Activated CD4-positive, alpha-beta T cell treated with anti-CD3 and anti-CD28 coated beads for 4 hours (primary cell): ENCODE measurements at places on chromosomes 1 and 21.

- no peak for DNase-seq
Measured at GRCh38 chr1:94772230-94772641, 47.9 kb upstream of the SLC44A3 start.

DNA sequence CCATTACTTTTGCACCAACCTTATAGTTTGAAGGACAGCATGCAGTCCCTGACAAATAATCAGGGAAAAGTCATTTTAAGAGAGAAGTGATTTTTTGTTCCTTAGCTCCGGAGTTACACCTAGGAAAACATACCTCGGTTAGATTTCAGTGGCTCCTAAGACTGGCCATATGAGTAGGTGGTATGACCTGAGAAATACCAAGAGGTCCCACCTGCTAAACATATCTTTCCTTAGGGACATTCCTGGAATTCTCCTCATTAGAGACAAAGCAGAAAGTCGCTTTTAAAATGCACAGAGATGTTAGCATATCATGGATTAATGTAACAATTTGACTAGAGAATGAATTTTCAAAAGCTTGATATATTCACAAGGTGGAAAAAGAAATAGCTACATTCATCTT is 84.2 kb upstream of the RNPC3 start:
- DNase-seq: no peak

GRCh38 chr1:231419147-231419546 is 2.9 kb downstream of the EGLN1 start:
- DNase-seq: no peak

DNA sequence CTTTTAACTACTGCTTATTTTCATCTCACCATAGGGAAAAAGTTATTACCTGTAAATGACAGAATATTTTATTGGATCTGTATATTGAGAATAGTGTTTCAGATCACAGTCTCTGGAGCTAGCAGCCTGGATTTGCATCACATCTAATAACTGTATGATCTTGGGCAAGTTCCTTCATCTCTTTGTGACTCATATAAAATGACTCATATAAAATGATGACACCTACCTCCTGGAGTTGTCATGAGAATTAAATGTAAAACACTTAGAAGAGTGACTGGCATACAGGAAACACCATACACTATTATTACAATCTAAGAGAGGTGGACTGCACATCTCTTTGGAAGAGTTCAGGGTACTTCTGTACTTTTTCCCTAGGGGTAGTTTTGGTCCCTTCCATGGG is 421.3 kb downstream of the NEGR1 start:
- no peak for DNase-seq

DNA sequence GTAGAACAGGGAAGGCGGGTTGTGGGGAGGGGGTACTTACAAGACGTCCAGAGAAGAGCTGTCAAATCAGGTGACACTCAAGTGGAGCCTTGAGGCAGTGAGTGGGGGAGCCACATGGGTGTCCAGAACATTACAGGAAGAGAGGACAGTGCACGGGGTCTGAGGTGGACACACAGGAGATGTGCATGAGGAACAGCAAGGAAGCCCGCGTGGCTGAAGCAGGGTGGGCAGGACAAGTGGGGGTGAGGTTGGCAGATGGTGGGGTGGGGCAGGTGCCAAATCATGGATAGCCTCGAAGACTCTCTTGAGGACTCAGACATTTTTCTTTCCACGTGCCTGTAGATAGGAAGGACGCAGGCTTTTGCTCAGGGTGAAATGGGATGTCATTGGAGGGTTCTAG is 921 bp downstream of the SMPDL3B start:
- DNase-seq: no peak

- DNase-seq: peak; percentile 28
Measured at GRCh38 chr1:203754455-203754864, 10.5 kb upstream of the LAX1 start.

DNA sequence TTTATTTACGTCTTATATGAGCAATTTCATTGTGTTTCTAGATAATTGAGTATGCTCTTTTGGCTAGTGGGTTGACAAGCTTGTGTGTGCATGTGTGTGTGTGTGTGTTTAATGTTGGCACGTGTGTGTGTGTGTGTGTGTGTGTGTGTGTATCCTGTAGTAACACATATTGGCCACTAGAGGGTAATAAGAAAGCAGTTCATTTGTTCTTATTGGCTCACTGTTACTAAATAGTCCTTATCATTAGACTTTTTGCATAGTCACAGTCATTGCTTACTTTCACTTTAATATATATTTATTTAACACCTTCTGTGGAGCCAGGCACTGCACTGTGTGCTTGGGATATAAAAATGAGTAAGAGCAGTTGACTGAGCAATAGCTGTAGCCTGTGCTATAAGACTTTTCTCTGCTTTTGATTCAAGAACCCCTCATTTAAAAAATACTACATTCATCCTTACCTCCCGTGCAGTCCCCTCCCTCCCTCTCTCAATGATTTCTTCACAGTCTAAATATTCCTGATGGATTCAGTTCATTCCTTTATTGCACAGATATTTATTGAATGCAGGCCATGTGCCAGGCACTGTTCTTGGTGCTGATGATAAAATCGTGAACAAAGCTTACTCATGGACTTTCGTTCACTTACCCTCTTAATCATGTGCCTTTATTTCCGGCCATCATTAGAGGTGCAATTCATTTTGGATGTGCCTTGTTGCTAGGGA is 96.7 kb downstream of the DYRK1A start:
- DNase-seq: peak; percentile 12

DNA sequence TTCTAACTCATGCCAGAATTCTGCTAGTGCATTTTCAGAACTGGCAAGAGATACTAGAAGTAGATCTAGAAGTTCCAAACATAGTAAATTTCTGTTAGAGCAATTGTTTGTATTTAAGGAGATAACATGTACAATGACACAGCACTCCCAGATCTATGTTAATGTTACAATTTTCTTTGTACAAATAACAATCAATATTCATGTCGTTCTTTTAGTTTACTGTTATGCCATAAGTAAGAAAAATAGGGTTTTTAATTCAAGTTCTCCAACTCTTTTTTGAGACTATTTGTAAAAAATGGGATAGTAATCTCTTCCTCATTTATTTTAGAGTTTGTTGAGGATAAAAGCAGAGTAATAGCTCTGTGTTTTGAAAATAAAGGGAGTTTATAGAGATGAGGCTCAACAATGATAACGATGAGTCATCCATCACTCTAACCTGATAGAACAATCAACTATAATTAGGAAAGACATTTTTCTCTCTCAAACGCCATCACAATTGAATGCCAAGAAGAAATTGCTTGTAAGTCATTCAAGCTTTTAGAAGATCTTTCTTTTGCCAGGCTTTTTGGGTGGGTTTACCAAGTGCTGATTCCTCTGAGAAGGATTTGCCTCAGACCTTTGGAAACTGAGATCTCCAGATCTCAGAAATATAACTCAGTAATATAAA is 638 bp downstream of the CD84 start:
- DNase-seq: no peak

GRCh38 chr1:45329445-45329844 is 2.8 kb downstream of the HPDL start:
- no peak for DNase-seq

DNA sequence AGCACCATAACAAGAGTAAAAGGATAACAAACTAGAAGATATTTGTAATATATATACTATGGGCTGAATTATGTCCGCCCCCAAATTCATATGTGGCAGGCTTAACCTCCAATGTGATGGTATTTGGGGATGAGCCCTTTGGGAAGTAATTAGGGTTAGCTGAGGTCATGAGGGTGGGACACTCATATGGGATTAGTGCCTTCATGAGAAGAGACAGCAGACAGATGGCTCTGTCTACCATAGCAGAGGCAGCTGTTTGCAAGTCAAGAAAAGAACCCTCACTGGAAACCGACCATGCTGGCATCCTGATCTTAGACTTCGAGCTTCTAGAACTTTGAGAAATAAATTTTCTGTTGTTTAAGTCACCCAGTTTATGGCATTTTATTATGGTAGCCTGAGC is 303.6 kb downstream of the LMO4 start:
- DNase-seq: no peak

GRCh38 chr1:79004916-79005315 is 1.6 kb downstream of the ADGRL4 start:
- no peak for DNase-seq

GRCh38 chr21:28904961-28905435 is 87.7 kb downstream of the LTN1 start:
- no peak for DNase-seq

DNA sequence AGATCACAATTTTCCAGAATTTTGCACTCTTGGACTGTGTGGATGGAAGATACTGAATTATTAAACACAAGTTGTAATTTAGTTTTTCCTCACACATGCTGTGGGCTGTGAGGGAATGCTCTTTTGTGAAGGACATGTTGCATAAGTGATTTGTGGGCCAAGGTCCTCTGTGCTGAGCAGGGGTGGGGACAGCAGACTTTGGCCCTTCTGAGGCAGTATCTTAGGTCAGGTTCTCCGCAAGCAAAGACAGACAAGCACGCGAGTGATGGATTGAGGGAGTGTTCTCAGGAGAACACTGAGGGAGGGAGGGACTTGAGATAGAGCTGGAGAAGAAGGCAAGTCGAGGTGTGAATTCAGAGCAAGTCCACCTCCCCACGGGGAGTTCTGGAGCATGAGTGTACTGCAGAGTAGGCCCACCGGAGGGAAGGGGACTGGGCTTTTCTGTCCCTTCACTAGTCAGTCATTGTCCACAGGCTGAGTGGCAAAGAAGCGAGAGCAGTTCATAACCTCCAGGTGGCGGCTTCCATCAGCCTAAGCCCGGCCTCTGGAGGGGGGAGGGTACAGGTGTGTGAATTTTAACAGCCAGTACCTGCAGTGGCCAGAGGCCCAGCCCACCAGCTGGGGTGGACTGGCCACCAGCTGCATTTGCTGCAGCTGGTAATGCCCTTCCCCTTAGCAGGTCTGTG is 19.1 kb upstream of the CD101 start:
- no peak for DNase-seq

GRCh38 chr1:201145132-201145531 is 9.1 kb downstream of the TMEM9 start:
- DNase-seq: no peak

DNA sequence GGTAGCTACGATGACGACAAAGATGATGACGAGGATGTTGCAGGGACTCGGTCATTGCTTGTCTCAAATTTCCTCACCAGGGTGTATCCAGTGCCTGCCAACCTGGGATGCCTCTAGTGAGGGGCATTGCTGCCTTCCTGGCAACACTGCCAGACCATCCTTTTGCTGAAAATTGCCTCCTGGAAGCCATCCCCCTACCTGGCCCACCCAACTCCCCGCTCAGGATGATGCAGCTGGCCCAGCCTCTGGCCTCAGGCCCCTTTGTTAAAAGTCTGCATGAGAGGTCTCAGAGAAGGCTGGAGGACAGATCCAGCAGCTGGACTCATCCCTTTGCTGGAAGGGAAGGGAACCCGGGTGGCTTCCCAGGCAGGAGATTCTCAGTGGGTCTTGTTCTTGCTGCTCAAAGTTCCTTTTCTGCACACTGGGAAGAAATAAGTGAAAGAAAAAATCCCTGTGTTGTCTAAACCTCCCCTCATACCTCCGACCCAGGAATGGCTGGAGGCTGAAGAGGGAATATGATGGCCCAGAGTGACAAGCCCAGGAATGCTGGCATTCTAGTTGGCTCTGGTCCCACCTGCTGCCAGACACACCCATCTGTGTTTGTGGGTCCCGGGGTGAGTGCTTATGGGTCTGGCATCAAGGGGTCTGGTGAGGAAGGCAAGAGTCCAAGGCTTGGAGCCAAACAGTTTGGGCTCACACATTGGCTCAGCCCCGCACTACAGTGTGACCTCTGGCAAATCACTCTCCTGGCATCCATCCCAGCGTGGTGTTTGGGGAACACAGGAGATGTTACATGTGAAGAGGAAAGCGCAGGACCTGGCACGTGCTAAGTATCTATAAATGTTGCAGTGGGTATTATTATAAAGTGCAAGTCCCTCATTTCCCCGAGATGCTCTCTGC is 6.7 kb upstream of the FNDC5 start:
- no peak for DNase-seq

DNA sequence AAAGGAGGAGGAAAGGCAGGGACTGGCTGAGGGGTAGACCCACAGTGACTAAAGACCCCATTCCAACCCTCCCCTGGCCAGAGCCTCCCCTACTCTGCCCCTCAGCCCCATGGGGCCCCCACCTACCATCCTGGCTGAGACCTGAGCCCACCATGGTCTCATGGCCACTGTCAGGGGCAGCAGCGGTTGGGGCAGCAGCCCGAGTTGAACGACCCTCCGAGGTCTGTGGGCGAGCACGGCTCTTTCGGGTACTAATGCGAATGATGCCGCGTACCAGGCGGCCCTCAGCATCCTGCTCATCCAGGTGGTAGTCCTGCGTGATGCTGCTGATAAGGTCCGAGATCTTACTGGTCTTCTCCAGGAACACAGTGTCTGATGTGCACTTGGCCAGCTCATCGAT is 9.1 kb downstream of the KDF1 start:
- no peak for DNase-seq

DNA sequence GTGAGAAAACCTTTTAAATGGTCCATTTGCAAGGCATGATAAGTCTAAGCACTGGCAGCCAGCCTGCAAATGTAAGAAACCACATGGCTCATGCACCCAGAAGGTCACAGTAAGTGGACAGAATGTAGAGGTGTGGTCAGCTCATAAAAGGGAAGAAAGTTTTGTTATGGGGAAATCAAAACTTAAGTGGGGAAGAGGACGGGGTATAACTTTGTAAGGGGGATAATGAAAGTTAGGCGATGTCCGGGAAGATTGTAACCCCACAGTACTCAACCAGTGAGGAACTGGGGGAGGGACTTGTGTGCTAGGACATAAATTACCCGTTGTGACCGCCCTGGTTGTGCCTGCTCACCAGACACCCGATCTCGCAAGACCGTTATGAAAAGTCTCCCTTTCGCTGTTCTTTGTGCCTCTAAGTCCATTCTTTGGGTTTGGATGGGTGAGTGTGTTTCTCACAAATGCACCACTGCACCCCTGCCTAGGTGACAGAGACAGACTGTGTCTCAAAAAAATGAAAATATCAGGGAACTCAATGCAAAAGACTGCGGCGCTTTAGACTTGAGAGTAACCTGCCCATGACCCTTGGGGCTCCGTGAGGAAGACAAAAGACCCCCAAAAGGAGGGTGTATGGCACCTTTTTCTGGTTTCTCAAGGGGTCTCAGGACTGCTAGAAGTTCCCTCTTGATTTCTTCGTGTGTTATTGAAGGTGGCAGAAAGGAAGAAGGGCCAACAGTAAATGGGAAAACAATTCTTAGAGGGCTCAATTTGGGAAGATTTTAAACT is 28.6 kb upstream of the ZNF496 start:
- no peak for DNase-seq

DNA sequence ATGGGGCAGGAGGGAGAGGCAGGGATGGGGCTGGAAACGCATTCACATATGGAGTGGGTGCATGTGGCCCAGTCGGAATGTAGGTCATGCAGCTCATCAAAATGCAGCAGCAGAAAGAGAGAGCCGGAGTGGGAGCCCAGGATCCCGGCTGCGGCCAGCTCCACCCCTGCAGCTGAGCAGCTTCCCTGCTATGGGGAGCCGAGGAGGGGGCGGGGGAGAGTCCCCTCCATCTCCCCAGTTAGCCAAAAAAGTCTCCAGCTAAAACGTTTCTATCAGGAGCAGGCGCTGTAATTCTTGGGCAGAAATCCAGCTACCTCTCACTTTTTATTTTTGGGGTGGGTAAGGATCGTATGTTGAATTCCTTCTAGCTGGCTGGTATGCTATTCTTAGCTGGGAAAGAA is 39.7 kb downstream of the MRPL37 start:
- no peak for DNase-seq
